Effector CD4-positive, alpha-beta T cell (primary cell): ENCODE measurements at places on chromosomes 3 and 15.

- DNase-seq, result no peak
These were observed 357.2 kb downstream of the CLSTN2 start for GRCh38 chr3:140292170-140292569.

GRCh38 chr15:31083370-31083780 is 18.1 kb downstream of the TRPM1 start:
- DNase-seq, result no peak

- DNase-seq, result no peak
These were observed 98.3 kb downstream of the MEX3B start for GRCh38 chr15:81947548-81947947.

- DNase-seq, result no peak
These were observed 167.1 kb downstream of the ARRDC4 start for GRCh38 chr15:98127586-98127985.

DNA sequence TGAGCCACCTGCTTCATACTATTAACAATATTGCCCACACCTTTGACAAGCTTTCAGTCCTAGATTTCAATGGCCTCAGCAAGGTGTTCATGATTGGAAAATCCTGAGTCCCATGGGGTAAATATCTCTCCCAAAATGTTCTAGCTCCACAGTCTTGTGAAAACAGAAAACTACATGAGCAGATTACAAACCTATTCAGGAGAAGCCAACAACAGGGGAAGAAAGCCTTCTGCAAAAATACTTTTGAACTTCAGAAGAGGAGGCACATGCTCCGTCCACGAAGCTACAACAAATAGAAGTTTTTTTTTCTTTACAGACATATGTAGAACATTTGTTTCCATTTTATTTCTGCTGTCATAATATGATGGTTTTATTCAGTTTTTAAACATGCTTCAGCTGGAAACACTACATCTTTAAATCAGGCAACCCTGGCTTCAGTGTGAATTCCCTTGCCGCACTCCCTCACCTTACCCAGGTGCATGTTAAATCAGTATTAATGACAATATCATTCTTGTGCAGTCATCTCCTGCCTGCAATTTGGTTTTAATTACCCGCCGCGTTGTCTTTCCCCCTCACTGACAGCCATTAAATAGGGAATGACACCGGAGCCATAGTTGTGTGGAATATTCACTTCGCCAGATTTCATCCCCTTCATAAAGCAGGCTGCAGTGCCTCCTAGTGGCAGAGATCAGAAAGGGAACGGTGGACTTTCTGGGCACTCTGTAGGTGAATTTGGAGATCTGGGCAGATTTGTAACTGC is 725.5 kb upstream of the ARRDC4 start:
- no peak for DNase-seq

- no peak for DNase-seq
These were observed 49.5 kb downstream of the CACNA2D2 start for GRCh38 chr3:50453907-50454306.

- DNase-seq, result no peak
These were observed 32.9 kb upstream of the P4HTM start for GRCh38 chr3:48957006-48957705.

DNA sequence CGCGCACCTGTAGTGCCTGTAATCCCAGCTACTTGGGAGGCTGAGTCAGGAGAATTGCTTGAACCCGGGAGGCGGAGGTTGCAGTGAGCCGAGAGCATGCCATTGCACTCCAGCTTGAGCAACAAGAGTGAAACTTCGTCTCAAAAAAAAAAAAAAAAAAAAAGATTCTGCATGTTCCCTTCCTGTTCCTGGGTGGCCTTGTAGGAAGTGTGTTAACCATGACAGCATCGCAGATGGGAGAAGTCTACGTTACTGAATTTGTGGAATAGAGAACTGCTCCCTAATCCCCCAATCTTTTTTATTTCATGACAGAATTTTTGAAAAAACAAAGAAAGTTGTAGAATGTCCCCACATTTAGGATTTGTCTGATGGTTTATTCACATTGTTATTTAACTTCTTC is 45.4 kb downstream of the FOXL2 start:
- no peak for DNase-seq

DNA sequence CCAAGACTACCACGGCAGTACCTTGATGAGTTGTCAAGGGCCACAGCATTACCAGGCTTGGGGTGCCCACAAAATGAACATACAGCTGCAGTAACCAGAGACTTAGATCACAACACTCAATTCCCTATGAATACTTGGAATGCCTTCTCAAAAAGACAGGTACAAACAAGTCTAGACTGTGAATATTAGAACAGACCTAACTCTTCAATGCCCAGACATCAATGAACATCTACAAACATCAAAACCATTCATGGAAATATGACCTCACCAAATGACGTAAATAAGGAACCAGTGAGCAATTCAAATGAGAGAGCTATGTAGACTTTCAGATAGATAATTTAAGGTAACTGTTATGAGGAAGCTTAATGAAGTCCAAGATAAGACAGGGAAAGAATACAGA is 185.1 kb upstream of the POU1F1 start:
- no peak for DNase-seq
